ENCODE measurements at places on chromosomes 2 and 18.
A peak's percentile ranks its signal among the peaks of the same experiment; 100 is the strongest.

DNA sequence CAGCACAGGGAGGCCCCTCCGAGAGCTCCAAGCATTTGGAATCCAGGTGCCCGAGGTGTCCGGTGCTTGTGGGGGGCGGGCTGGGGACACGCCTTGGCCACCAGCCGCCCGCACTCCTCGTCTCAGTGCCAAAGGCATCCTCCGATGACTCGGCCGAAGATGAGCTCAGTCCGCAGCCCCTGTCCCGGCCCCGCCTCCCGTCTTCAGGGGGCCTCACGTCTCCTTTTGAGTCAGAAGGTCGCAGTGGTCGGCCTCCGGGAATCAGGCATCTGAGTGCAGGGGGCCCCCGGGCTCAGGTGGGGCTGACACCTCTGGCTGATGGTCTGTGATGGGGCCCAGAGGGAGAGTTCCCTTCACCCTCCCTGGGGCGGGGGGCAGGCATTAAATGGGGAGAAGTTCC lies 74.8 kb downstream of the NFATC1 start:
- H3K4me1 ChIP-seq, result no peaks in the 10 kb centered on the region
- no peak overlapping the region for H3K27ac ChIP-seq
- no peaks in the 10 kb centered on the region for H3K36me3 ChIP-seq
- no peaks in the 10 kb centered on the region for H3K27me3 ChIP-seq
- DNase-seq, result no peak
- no peak overlapping the region for H3K4me3 ChIP-seq

DNA sequence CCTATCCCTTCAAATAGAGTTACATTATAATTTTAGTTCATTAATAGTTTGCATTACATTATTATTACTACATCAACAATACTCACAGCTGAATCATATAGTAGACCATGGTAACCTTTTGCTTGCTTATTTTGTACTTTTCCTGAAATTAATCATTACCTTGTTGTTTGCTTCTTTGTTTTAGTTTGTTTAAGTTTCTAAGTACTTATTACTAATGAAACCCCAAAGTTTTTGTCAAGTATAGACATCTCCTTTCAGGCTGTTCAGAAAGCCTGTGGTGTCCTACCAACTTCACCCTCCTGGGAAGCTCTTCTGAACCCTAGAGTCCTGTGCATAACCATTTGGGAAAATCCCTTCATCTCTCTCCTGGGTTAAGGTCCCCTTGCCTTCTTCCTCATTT lies 43.5 kb upstream of the LAPTM4A start:
- no peak overlapping the region for H3K4me3 ChIP-seq
- H3K27ac ChIP-seq, result no peak overlapping the region
- no peaks in the 10 kb centered on the region for H3K36me3 ChIP-seq
- DNase-seq, result no peak
- H3K4me1 ChIP-seq, result peaks cover 23% of the 10 kb centered on the region
- no peaks in the 10 kb centered on the region for H3K27me3 ChIP-seq

GRCh38 chr2:172109256-172109987 lies 6.7 kb upstream of the DLX2 start:
- no peak for DNase-seq
- no peak overlapping the region for H3K27ac ChIP-seq
- no peak overlapping the region for H3K4me3 ChIP-seq

- no peaks in the 10 kb centered on the region for H3K36me3 ChIP-seq
- H3K27me3 ChIP-seq, result no peaks in the 10 kb centered on the region
- H3K27ac ChIP-seq, result no peak overlapping the region
Measured at GRCh38 chr2:48852938-48853337, 97.4 kb upstream of the LHCGR start.

DNA sequence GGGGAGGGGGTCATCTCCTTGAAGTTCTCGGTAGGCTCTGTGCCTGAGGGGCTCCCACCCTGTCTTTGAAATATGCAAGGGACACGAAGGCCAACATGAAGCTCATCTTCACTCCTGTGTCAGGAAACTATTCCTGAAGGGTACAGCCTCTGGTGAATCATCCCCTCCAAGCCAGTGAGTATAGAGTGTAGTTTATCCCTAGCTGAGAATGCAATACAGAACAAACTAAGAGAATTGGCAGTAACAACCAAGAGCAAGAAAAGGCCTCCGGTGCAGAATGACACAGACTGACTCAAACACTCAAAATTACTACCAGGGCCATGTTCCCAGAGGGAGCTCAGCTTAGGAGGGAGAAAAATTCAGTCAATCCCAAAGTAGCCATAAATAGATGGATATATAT lies 413.3 kb downstream of the BCL11A start:
- no peaks in the 10 kb centered on the region for H3K27me3 ChIP-seq
- H3K4me3 ChIP-seq, result no peak overlapping the region
- no peak for DNase-seq
- H3K36me3 ChIP-seq, result no peaks in the 10 kb centered on the region
- H3K4me1 ChIP-seq, result no peaks in the 10 kb centered on the region
- no peak overlapping the region for H3K27ac ChIP-seq

GRCh38 chr2:39512434-39512935 lies 75.4 kb upstream of the MAP4K3 start:
- H3K36me3 ChIP-seq, result no peaks in the 10 kb centered on the region
- peak overlapping the region; percentile 69 for H3K27ac ChIP-seq
- no peak overlapping the region for H3K4me3 ChIP-seq
- H3K27me3 ChIP-seq, result no peaks in the 10 kb centered on the region

- no peak for DNase-seq
- no peaks in the 10 kb centered on the region for H3K4me1 ChIP-seq
- H3K27me3 ChIP-seq, result no peaks in the 10 kb centered on the region
- no peaks in the 10 kb centered on the region for H3K36me3 ChIP-seq
- no peak overlapping the region for H3K4me3 ChIP-seq
- no peak overlapping the region for H3K27ac ChIP-seq
Measured at GRCh38 chr2:75464348-75464946, 96.3 kb downstream of the EVA1A start.

Measured in psoas muscle (tissue), 8 donors.